ENCODE measurements at places on chromosomes 5 and 9. TPM values are rescaled to one million over a fixed set of nuclear protein-coding genes. Genes with fewer than 3 reads are reported as not detected.
A peak's percentile ranks its signal among the peaks of the same experiment; 100 is the strongest.

DNA sequence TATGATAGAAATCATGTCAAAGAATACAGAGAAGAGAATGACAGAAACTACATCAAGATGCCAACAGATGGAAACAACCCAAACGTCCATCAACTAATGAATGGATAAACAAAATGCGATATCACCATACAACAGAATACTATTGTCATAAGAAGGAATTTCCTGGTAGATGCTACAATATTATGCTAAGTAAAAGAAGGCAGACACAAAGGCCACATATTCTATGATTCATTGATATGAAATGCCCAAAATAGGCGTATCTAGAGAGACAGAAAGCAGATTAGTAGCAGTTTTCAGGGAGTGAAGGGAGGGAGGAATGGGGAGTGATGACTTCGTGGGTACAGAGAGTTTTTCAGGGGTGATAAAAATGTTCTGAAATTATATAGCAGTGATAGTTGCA, 58.3 kb upstream of the AKNA start:
- DNase-seq = no peak

- no peak for DNase-seq
Observed at GRCh38 chr5:79846198-79846521, 144.9 kb downstream of the MTX3 start.

GRCh38 chr9:114026335-114026734, 51.8 kb downstream of the AMBP start:
- no peak for DNase-seq

DNA sequence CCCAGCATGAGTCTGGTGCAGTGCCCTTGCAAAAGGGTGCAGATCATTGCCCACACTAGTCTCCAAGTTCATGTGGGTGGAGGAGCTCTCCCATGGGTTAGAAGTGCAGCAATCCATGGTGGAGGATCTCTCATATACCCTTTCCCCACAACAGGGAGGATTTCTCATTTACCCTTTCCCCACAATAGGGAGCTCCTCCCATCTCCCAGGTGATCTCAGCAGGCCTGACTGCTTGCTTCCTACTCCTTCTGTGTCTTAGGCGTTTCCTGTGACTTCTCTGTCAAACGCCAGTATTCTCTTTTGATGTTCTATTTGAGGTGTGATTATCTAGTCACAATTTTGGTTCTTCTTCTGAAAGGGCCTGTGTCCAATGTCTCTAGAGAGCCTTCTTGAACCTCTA, 133.8 kb upstream of the RFX3 start:
- DNase-seq = no peak

DNA sequence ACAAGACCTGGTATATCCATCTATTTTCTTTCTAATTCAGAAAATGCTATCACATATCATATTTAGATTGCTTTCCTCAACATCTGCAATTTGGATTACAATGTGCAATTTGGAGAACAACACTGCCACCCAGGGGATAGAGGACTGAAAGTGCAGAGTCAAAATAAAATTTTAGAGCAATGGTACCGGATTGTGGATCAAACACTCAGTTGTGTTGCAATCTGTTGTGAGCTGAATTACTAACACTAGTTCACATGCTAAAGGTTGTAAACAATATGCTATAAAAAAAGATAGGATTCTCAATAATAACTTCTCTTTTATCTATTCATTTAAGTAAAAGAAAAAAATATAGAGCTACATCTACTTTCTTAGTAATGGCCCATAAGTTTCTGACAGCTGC, 11.9 kb upstream of the SRFBP1 start:
- DNase-seq = peak; percentile 55

CDKN2B-AS1 gene
- total RNA-seq = not detected

MUSK gene
- total RNA-seq = 0.24 TPM

HK3 gene
- total RNA-seq = not detected

SLC36A2 gene
- total RNA-seq = not detected

MAMDC4 gene
- total RNA-seq = 8.3 TPM

SEMA6A gene
- 75.3 TPM for total RNA-seq

All from neural progenitor cell (in vitro differentiated cells).